ENCODE measurements at places on chromosomes 16 and 17.

DNA sequence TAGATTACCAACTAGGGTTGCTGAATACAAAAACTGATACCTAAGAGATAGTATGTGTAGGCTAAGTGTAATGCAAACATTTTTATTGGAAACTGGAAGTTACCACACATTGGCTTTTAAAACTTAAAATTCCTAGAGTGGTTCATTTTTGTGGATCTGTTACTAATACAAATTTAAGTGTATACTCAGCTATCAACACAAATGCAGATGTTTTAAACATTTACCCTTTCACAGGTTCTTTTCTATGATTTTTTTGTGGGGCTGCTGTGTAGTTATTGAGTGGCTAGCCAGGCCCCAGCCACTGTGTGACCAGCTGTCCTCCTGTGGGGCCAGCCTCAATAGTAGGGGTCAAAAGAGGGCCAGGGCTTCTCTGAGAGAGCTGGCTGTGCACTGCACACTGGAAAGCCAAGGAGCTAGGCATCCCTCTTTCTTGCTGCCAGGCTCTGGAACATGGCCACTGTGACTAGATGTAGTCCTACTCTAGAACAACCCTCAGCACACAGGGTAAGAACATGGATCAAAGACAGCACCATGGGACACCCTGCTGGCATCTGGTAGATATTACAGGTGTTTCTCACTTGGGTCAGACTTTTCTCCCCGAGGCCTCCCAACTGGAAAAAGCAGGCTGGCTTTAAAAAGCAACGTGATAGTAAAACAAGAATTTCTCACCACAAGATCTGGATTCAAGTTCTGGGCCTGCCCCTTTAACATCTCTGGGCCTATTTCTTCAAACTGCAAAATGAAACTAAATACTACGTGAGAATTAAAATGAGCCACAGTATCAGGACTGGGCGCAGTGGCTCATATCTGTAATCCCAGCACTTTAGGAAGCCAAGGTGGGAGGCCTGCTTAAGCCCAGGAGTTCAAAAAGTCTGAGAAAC is 7.3 kb upstream of the VEZF1 start:
- peak; percentile 40 for DNase-seq

DNA sequence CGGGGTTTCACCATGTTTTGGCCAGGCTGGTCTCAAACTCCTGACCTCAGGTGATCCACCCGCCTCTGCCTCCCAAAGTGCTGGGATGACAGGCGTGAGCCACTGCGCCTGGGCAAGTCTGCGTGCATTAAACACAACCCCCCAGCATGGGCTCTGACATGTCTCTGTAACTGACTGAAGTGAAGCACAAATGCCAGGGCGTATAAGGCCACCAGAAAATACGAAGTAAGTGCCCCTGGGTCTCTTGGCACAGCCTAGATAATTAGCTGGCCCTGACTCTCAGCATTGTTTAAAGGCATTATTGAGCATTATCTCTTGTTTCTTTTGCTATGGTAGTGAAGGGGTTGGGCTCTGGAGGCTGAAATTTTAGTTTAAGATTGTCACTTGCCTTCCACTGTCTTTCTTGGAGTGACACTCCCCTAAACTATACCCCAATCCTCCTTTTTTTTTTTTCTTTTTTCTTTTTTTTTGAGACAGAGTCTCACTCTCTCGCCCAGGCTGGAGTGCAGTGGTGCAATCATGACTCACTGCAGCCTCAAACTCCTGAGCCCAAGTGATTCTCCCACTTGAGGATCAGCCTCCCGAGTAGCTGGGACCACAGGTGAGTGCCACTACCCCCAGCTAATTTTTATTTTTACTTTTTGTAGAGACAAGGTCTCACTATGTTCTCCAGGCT is 8.2 kb upstream of the SEC14L1 start:
- DNase-seq, result no peak

- peak; percentile 66 for DNase-seq
Observed at GRCh38 chr17:6506679-6507231, 49.6 kb downstream of the PITPNM3 start.

GRCh38 chr16:23690771-23691482 is 12.2 kb downstream of the PLK1 start:
- DNase-seq, result no peak

DNA sequence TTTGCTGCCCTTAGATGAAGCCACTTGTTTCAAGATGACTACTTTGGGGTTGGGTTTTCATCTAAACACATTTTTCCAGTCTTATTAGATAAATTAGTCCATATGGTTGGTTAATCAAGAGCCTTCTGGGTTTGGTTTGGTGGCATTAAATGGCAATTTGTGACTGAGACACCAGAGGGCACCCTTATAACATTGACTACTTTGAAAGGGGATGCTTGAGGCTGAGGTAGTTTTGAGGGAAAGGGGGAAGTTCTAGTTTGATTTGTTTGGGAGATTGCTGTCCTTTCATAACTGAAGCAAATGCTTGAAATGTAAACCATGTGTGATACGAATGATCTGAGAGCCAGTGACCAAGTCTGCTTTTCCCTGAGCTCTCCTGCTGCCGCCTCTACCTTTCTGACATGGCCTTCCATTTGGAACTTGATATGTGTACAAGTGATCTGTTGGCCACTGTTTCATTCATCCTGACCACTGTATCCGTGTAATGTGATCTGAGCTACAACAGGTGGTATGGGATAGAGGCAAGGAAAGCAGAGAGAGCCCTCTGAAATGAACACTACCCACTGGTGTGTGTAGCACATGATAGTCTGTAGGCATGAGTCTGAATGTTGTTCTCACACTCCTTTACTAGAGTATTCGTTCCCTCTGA is 5.8 kb upstream of the RARA start:
- DNase-seq, result no peak

DNA sequence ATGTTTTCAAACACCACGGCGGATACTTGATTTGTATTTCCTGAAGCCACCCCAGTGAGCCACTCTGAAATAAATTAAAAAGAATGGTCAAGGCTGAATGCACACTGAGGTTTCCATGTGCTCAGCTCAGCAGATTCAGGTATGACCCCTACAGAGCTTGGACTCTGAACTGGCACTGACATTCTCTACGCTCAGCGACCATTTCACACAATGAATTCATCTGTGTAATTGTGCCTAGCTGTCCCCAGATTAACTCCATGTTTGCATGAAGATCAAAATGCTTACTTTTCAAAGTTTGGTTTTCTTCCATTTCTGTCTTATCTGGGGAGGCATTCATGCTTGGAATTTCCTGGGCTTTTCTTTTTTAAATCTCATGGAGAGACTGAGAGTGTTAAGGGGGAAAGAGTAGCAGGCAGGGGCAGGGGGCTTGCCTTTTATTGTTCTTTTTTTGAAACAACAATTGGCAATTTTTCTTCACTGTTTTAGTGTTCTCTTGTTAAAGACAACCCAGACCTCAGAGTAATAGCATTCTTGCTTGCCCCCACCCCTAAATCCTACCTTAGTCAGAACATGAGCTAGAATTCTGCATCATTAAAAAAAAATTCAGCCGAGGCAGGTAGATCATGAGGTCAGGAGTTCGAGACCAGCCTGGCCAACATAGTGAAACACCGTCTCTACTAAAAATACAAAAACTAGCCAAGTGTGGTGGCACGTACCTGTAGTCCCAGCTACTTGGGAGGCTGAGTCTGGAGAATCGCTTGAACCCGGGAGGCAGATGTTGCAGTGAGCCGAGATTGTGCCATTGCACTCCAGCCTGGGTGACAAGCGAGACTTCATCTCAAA is 85.5 kb upstream of the HNF1B start:
- no peak for DNase-seq

DNA sequence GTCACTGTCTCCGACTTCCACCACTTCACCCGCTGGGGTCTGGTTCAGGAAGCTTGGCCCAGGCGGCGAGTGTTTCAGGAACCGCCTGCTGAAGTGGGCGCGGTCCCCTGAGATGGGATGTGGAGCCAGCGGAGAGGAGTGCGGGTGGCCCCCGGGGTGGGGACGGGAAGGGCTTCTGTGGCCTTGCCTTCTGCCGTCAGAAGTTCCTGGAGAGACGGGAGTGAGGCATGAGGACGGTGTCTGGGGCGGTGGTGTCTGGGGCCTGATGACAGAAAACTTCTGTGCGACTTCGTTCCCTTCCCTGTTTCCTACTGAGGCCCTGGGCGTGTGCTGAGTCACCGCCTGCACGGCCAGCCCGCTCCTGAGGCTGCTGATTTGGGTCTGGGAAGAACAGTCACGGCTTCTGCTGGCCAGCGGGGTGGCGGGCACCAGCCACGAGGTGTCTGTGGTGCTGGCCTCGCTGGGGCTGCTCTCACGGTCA is 12.3 kb upstream of the NLRC3 start:
- no peak for DNase-seq

- DNase-seq, result no peak
Observed at GRCh38 chr16:12541672-12542071, 262.0 kb downstream of the CPPED1 start.

DNA sequence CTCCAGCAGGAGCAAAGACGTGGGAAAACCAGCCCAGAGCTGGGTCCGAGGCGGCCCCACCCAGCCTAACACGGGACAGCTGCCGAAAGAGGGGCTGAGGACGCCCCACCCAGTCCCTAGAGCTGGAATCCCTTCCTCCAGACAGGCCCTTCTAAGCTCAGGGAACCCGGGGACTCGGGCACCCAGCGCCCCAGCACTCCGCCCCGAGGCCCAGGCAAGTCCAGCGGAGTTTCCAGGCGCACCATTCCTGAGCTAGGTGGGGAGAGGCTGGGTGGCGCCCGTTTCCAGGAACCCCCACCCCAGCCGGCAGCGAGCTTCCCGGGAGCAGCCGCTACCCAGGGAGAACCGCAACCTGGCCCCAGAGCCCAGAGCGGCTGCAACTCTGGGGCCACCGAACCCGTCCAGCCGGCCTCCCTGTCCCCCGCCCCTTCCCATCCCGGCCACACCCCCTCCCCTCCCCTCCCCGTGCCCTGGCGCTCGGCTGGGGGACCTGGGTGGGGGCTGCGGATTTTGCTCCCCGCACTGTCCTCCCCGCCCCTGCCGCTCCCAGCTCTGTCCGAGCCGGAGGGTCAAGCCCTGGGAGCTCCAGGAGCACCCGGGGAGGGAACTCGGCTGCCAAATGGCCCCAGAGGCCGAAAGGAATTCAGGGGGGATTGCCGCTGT is 536 bp downstream of the TMC6 start:
- no peak for DNase-seq

DNA sequence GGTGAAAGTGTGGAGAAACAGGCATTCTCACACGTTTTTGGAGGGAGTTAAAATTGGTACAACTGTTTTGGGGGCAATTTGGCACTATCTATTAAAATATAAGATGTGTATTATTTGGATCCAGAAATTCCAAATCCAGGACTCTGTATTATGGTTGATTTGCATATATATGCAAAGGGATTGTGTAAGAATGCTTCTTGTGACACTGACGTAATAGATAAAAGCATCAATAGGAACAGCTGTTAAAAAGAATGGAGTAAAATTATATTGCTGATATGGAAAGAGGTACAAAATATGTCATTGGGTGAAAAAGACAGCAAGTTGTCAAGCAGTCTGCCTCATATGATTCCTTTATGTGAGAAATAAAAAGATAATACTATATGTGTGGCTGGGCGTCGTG is 17.3 kb downstream of the FA2H start:
- DNase-seq, result no peak

- no peak for DNase-seq
Observed at GRCh38 chr17:2916461-2916860, 120.2 kb downstream of the RAP1GAP2 start.

GRCh38 chr16:78985716-78986605 is 614.6 kb downstream of the MAF start:
- DNase-seq, result no peak

DNA sequence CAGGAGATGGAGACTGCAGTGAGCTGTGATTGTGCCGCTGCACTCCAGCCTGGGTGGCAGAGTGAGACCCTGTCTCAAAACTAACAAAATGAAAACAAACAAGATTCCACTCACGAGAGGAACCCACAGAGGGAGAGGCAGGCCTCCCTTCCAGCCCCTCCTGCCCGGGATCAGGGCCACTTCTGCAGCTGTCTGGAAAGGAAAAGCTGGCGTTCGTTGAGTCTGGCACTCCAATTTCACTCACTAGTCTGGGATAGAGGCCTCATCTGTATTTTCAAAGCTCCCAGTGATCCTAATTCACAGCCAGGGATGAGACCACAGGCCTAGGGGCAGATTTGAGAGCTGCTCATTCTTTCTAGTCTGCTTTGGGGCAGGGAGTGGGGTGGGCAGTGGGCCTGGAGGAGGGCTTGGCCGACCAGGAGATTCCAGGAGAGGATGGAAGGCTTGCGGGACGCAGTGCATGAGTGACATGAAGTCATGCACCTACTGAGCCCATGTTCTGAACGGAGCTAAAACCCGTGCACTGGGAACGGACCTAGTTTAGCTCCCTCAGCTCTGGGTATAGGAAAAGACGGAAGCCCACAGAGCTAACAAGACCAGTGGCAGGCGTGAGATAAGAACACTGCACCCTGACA is 54.0 kb downstream of the COTL1 start:
- DNase-seq, result no peak

GRCh38 chr16:84315422-84315821 is 20.7 kb downstream of the WFDC1 start:
- no peak for DNase-seq

DNA sequence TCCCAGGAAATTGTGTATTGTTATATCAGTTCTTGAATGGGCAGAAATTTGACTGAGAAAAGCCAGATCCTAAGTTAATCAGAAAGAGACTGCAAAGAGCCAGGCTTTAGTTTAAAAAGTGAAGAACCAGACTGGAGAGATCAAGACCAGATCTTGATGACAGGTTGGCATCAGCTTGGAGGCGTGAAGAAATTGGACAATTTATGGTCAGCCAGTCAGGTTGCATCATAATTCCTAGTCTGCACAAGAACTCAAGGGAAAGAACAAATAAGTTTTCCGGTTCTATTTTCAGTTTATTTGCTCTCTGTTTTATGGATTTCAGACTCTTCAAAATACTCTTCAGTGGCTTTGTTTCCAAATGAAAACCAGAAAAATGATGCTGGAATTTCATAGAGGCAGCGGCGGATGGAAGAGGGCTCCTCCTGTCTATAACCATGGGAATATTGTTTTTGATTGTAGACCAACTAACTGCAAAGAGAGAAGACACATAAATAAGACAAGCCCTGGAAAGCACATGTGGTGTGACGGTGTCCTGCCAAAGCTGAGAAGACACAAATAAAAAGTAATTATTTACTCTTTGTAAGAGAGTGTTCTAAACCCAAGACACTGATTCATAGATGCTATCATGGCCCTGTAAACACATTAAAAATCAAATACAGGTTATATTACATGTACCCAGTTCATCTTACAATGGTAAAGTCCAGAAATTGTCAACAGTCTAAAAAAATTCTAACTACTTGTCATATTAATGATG is 91.7 kb downstream of the PCTP start:
- DNase-seq, result no peak

- peak; percentile 16 for DNase-seq
Observed at GRCh38 chr17:83091257-83092141, 12.1 kb downstream of the METRNL start.

DNA sequence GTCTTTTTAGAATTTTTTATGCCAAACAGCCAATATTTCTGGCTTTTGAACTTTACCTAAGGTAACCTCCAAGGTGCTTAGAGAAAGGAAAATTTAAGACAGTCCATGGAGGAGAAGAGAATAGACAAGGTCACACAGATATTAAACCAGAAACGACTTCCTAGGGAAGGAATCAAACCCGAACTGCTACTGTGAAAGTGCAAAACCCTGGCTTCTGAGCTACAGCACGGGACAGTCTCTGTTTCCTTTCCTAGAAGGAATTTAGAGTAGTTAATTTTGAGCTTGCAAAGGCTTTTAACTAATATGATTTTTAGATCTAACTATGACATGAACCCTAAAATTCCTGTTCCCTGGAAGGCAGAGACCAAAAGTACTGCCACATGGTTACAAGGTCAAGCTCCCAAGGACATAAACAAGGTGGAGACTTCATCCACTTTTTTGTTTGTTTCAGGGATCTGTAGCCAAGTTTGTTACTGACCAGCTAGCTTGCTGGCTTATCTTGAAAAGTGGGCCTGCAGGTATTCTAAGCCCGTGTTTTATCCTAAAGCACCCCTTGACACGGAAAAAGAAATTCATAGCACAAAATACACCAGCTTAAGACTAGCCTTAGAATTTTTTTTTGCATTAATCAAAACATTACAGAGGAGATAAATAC is 188.2 kb downstream of the SPECC1 start:
- DNase-seq, result no peak

Data from epithelial cell of prostate (primary cell).